Upper lobe of right lung (tissue), 1 donor: ENCODE measurements at places on chromosomes 12 and 14.
A peak's percentile ranks its signal among the peaks of the same experiment; 100 is the strongest.

DNA sequence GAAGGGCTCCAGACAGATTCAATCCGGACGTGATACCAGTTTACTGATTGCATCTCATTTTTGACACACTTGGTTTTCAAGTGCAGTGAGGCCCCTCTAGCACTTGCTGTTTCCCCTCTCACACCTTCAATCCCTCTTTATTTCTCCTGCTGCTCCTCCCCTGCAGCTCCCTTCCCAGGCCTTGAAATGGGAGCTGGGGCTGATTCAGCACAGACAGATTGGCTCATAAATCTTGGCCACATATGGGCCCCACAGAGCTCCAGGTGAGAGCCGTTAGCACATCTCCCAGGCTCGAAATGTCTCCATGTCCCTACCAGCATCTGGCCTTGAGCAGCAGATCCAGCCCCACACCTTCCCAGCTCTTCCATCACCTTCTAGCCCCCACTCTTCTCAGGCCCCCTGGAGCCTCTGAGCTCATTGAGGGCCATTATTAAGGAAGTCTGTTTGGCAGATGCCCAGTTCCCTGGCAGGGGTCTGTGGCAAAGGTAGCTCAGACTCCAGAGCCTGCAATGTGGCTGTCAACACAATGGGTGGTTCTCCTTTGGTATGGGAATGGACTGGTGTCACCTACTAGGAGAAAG is 220.3 kb upstream of the FKBP4 start:
- peak; percentile 21 for DNase-seq

- DNase-seq = no peak
Measured at GRCh38 chr12:11089246-11089645, 2.9 kb downstream of the TAS2R43 start.

- DNase-seq = no peak
Measured at GRCh38 chr12:93442411-93443340, 929 bp upstream of the UBE2N start.

- peak; percentile 70 for DNase-seq
Measured at GRCh38 chr12:132711080-132711843, 620 bp downstream of the PGAM5 start.

- no peak for DNase-seq
Measured at GRCh38 chr12:101745481-101745880, 6.2 kb upstream of the SYCP3 start.

DNA sequence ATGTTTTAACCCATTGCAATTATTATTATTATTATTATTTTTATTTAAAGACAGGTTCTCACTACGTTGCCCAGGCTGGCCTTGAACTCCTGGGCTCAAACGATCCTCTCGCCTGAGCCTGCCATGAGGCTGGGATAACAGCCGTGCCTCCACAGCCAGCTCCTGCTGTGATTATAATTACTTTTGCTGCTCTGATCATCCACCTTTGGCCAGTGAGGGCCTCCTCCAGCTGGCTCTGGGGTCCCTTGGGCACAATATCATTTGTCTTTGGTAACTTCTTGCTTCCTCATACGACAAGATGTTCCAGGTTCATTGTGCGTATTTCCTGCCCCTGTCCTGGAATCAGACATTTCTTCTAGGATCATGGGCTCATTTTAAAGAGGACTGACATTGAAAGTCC is 28.4 kb downstream of the LRTM2 start:
- DNase-seq = no peak

GRCh38 chr12:50052964-50053363 is 4.4 kb upstream of the ASIC1 start:
- DNase-seq = no peak

- no peak for DNase-seq
Measured at GRCh38 chr12:11446372-11446771, 51.0 kb upstream of the PRB2 start.

DNA sequence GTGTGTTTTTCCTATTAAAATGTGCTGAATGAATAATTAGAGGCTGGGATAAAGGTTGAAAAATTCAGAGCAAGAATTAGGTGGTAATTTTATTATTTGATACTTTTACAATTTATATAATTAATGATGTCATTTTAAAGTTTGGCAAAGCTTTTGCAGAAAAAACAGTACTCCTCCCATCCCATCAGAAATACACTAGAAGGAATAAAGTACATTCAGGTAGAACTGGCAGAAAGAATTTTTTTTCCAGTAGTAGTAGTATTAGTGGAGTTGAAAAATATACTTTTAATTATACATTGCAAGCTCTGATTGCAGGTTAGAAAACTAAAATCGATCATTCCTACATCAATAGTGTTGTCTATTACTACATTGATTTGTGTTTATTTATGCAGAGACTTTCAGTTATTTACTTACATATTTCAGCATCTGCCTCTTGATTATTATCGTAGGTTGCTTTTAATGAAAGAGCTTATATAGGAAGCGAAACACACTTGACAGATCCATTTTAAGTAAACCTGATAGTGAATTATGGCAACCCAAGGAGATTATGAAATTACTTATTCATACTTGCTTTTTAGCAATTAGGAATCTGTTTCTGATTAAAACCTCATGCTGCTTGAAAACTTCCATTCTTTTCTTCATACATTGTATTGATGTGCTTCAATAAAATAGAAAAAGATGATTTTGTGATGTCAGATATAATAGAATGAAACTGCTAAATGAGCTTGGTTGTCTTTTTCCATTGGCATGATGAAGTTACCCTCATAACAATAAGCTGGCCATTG is 10.1 kb downstream of the FOXG1 start:
- no peak for DNase-seq

DNA sequence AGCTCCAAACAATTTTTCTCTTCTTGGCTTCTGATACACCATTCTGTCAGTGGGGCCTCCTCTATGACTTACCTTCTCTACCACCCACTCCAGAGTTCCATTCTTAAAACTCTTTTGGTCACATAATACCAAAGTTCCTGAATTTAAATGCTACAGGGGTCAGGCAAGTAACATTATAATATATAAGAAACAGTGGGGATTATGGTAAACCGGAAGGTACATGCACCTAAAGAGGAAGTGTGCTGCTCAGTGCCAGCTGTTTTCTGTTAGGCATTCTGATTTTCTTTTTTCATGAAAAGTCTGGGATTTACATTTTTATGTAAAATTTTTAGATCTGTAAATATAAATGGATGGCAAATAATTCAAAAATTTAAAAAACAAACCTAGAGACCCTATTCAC is 39.9 kb downstream of the SOS2 start:
- no peak for DNase-seq

GRCh38 chr14:81125536-81125935 is 95.2 kb downstream of the GTF2A1 start:
- DNase-seq = no peak

GRCh38 chr12:114678028-114678427 is 5.9 kb downstream of the TBX3 start:
- DNase-seq = no peak

DNA sequence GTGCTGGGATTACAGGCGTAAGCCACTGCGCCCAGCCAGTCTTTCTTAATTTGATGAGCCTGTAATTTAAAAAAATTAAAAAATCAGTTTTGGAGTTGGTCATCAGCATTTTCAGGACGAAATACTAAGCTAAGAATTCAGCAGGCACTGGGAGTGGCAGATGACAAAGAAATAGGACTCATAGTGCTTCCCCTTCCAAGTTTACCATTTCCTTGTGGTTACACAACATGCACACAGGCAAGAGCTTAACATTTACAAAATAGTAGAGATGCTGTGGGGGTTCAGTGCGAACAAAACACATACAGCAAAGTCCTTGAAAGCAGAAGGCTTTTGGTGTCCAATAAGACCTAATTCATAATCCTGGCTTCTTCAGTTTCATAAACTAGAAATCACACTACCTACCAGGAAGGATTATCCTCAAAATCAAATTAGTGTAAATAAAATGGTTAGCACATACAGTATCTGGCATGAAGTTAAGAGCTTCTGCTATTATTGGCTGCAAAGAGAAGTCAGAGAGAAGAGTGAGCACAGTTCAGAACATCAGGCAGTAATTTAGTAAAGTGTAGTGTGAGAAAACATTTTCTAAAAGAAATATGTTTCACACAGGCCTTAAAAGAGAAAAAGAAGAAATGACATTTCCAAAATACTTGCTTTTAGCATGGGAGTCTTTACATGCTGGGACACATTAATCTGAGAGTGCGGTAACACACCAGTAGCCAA is 22.2 kb upstream of the KIF21A start:
- no peak for DNase-seq

- no peak for DNase-seq
Measured at GRCh38 chr12:9669534-9669933, at the start of gene CLEC2D. TSS of gene CLEC2D (plus strand) at chr12:9669713. CDS start at chr12:9669735, 22 bp downstream.

DNA sequence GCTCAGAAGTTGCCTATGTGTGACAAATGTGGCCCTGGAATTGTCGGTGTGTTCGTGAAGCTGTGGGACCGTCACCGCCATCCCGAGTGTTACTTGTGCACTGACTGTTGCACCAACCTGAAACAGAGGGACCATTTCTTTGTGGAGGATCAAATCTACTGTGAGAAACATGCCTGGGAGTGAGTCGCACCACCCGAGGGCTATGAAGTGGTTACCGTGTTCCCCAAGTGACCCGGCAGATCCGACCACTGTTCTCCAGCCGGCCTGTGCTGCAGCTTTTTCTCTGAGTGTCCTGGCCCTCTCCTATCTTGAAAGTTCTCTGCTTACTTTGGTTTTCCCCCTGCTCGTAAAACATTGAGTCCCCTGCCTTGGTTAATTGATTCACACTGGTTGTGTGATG is 65.3 kb downstream of the VCPKMT start:
- DNase-seq = no peak

- no peak for DNase-seq
Measured at GRCh38 chr12:129997239-129997638, 93.4 kb upstream of the TMEM132D start.

DNA sequence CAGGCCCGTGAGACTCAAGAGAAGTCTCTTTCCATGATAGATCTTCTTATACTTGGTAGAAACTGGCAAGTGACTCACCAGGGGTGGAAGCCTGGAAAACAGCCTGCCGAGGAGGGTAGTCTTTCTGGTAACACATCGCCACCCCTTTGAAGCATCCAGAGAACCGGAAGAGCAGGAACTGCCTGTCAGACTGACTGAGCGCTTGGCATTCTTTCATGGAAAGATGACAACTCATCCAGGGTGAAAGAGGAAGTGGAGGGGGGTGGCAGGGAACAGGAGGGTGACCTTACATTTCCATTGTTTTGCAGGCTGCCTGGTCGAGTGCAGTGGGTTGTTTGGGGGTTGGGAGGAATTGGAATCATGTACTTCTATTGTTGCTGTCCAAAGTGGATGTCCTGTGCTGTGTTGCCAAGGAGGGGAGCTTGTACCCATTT is 34.5 kb downstream of the PRKCH start:
- no peak for DNase-seq

GRCh38 chr12:2844786-2845185 is 10.0 kb upstream of the NRIP2 start:
- DNase-seq = no peak

GRCh38 chr12:129036135-129036534 is 182.9 kb downstream of the GLT1D1 start:
- no peak for DNase-seq

DNA sequence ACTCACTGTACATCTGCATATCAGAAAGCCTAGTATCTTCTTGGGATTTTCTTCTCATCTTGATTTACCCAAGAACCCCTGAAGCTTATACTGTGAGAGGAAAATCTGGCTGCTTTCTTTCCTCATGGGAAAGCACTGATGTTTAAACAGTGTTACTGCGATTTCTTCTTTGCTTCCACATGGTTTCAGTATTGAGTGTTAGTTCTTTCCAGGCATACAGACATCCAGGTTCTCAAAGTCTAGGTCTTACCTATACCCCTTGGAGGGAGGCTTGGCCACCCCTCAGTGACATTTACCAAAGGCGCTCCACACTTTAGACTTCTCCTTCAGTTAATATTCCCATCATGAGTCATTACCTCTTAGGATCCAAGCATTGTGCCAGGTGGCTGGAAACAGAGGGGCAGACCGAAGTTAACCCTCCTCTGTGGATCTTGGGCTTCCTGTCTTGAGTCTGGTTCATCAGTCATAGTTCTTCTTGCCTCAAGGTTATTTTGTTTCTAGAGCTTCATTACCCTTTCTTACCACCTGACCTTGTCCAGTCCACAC is 79.1 kb downstream of the TMEM117 start:
- DNase-seq = no peak

DNA sequence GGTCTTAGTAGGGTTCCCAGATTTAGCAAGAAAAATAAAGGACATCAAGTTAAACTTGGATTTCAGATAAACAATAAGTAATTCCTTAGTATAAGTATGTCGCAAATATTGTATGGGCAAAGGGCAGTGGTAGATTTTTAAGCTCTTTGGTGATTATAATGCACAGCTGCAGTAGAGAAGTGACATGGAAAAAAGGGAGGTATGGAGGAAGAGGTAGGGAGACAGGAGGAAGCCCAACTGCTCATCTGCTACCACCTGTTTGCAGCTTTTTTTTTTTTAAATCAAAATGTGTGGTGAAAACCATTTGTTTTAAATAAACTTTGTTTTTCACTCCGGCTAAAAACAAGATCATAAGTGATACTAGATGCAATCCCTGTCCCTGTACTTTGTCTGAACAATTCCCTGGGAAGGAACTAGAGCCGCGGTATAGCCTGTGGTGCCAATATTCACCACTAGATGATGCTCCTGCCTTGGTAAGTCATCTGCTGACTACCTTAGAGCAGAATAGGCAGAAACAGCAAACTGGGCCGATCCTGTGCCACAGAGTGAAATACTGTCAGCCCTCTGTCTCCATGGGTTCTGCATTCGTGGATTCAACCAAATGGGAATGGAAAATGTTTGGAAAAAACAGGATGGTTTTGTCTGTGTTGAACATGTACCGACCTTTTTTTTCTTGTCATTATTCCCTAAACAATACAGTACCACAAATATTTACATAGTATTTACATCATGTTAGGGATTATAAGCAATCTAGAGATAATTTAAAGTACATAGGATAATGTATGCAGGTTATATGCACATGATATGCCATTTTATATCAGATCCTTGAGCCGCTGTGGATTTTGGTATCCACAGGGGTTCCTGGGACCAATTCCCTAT is 62.4 kb upstream of the PLBD1 start:
- DNase-seq = no peak

DNA sequence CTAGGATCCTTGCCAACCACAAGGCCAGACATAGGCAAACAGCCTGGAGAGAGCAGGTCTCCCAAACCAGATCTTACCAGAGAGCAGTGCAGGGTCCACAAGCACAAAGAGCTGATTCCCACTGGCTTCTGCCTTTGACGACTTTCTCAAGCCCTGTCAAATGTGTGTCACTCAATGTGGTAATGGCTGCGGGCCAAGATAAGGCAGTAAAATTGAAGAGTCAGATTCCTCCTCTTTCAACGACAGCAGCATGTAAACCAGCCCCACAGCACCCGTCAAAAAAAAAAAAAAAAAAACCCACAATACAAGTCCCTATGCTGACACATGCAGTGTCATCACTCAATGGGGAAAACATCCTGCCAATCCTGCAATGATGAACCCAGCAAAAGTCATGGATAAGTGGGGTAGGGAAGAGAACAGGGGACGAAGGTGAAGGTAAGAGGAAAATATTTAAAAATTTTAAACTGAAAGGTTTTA is at the start of gene STON2:
Gene STON2, minus strand, starts transcription at position 123 of the 477 bp plus-strand sequence. CDS start 1,942 bp downstream, outside the sequence.
- DNase-seq = no peak

GRCh38 chr12:57193706-57194245 is 22.8 kb upstream of the NXPH4 start:
- DNase-seq = no peak
